ENCODE measurements at places on chromosomes 12 and 14.

- DNase-seq: no peak
These were observed 3.1 kb upstream of the ATF7IP start for GRCh38 chr12:14362352-14362751.

DNA sequence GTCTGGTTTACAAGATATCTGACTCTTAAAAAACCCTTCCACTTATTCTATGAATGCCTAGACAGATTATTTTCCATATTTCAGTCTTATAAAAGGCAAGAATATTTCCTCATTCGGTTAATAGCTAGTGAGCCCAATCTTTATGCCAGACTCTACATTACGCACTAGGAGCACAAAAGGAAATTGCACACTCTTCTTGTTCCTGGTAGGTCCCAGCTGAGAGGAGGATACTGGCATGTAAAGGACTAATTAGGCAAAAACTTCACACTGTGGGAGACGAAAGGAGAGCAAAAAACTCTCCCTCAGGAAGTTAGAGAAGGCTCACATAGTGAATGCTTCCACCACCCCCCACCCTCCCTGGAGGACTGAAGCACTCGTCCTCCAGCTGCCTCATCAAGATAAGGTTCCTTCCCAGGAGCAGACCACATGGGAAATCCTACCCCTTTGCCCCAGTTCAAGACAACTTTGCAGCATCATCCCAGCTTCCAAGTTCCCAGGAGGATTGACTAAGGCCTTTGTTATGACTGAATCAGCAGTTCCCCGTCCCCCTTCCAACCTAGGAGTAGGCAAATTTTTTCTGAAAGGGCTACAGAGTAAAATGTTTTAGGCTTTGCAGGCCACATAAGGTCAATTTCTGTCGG, 14.5 kb downstream of the CAPZA3 start:
- DNase-seq: peak; percentile 99

DNA sequence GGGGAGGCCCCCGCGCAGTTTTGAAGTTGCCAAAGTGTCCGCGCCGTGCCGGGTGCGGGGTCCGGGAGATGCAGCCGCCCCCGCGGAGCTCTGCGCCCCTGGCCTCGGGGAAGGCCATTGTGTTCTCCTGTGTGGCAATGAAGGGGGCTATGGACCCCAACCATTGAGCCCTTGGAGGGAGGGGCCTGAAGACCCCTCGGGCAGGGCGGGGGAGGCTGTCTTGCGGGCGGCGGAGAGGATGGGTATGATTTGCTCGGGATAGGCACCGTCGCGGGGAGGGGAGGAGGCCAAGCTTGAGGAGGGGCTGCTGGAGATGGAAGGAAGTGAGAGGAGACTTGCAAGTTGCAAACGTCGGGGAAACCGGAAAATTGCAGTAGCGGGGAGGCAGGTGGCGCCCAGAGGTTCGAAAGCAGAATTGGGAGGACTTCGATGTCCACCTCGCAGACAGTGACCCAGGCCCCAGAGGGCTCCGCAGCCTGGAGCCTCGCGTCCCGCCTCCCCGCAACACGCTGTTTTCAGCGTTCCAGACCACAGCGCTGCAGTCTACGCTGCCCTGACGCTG, 25.4 kb downstream of the BCL11B start:
- no peak for DNase-seq

DNA sequence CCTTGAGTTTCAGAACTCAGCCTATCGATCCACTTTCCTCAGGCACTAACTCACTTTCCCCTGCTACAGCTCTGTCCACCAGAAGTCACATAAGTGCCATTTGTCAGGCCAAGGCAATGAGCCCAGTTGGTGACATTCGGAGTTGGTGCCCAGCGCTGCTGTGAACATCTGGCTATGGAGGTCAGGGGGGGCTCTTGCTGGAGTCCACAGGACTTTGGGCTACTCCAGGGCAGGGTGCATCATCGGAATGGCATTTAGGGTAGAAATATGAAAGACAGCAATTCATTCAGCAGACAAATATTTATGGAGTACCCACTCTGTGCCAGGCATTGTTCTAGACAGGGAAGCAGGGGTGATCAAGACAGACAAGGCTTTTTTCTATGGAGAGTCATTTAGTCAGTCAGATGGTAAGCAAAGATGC, 1.5 kb upstream of the PPP1CC start:
- DNase-seq: peak; percentile 74

DNA sequence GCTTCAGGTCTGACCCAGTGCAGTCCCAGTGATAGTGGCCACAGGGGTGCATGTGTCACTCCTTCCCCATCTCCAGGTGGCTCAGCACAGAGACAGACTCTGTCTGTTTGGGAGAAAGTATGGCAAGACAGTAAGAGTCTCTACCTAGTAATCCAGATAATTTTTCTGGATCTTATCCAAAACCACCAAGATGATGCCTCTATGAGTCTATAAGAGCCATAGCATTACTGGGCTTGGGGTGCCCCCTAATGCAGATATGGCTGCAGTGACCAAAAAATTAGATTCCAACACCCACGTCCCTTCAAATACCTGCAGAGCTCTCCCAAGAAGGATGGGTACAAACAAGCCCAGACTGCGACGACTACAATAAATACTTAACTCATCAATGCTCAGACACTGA, 123.8 kb downstream of the GRIP1 start:
- DNase-seq: peak; percentile 19

DNA sequence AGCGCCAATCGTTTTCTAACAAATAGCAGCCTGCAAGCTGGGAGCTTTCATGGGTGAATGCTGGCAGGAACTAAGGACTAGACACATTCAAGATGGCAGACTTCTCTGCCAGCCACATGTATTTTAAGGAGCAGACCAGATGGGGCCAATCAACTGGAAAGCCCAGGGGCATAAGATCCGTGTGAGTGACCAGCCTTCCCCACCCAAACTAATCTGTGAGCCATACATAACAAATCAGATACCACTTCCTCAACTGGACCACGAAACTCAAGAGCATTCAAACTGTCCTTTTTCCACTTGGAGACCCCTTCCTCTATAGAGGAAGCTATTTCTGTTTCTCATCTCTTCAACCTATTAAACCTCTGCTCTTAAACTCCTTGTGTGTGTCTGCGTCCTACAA, 9.7 kb downstream of the TCL1B start:
- no peak for DNase-seq

DNA sequence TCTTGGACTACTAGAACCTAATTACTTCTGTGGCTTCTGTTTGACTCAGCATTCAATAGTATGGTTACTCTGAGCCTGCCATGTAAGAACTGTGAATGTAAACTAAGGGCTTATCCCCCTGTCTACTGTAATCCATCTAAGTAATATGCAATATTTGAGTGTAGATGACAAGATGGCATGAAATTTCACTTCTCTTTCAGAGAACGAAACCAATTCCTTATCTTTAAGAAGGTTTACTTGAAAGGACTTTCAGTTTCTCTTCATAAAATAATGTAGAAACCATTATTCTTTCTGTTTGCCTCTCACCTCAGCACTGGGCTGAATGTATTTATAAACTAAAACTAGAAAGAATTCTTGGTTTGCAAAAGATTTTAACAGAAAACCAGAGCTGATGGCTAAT, 60.4 kb upstream of the ARID2 start:
- no peak for DNase-seq

DNA sequence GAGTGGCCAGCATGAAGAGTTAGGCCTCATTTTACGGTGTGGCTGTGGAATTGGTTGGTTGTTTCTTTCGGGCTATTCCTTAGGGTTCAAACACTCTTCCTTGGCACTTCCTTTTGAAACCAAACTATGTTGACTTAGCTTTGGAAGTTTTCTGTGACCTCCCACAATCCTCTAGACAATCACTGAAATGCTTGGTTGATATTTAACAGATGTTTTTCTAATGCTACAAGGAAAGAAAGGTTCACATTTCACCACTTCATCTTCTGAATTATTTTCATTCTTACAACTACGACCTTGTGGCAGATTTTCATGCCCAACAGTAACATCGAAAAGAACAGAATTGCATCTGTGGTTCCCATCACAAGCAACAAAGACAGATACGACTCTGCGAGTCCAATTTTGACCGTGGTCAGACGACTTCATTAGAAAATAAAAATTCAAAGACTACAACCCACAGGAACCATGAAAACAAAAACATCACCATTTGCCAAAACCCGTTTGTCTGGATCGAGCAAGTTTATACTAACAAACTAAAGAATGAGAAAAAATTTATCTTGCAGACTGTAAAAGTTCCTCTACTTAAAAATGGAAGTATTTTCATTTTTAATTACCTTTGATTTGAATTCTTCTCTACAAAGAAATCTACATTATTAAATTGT, 16.9 kb downstream of the PRKAB1 start:
- DNase-seq: peak; percentile 8

DNA sequence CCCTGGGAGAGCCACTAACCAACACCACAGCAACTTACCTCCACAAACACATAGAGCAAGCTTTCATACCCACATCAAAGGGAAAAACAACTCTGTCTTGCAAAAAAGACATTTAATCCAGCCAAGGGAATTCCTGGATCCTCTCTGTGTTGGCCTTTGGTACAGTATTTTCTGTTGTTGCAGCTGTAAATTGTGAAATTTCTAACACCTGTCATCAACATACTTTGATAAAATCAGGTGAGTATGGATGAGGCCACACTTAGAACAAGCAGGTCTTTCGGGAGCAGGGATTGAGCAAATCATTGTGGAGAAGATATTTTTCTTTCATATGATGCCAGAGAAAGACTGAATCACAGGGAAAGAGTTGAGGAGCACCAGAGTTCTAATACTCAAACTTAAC, 89.3 kb downstream of the SPTSSA start:
- no peak for DNase-seq

DNA sequence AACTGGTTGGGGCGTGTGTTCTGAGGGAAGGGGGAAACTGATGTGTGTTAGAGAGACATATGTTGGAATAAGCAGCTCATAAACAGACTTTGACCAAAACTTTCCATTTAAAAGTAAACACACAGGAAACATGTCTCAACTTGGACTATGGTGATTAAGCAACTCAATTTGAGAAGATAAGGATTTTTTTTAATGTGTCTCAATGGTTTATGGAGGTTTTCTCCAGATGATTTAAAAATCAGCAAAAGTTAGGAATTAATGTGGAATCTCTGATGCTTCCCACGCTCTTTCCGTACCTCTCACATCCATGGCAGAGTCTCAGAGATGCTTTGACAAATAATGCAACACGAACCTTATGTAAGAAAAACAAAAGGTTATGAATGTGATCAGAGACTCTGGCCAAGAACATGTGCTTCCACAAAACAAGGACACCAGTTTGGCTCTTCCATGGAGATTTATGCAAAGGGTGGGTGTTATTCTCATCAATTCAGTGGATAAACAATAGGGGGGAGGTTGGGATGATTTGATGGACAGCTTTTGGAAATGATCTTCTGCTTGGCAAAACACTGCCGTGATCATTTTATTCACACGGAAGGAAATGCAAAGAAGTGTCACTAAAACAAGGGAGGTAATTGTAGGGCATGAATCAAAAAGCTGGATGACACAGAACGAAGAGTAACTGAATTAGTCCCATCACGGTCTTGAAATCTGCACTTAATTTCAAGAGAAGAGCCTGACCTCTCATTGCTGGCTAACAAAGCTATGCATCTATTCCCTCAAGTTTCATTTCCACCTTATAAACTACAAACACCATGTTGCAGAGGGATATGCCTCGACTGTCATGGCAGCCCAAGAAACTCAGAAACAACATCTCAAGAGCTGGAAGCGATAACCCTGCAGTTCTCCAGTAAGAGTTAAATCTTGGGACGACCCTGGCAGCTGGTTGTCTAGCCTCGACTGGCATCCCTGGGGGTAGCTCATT, 76.5 kb downstream of the FOXN3 start:
- DNase-seq: no peak

- no peak for DNase-seq
These were observed 105.1 kb downstream of the AKAP6 start for GRCh38 chr14:32434180-32434579.

GRCh38 chr12:26821212-26821701, 11.7 kb downstream of the ITPR2 start:
- DNase-seq: peak; percentile 30

GRCh38 chr12:64864319-64864718, 39.9 kb downstream of the TBC1D30 start:
- no peak for DNase-seq

DNA sequence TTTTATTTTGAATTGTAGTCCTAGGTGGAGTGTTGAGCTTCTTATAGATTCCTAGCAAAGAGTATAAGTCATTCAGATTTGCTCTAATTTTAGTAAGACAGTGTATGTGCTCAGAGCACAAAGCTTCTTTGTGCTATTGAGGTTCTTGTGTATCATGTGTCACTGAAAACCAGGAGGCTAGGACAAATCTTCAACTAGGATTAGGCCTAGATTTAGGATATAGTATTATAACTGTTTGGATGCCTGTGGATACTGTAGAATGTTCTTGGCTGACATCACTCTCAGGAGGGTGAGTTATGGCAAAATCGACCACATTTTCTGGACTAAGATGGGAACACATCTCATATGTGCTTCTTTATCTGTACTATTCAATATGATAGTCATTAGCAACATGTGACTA, 86.5 kb downstream of the DHRS2 start:
- no peak for DNase-seq

DNA sequence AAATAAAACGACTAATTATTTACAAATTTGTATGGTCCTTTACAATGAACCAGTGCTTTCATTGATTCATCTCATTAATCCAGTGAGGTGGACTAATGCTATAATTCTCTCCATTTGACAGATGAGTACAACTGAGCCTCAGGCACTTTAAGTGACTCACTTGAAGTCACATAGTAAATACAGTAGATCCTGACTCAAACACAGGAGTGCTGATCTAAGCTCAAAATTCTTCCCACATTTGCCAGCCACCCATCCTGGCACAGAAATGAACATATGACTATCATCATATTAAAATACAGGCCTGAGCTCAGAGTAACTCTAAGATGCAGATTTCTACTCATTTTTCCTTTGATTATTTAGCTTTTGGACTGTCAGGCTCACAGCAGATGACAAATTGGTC, 30.6 kb downstream of the SLC16A7 start:
- peak; percentile 33 for DNase-seq

GRCh38 chr14:88765130-88765529, 27.6 kb downstream of the EML5 start:
- no peak for DNase-seq

DNA sequence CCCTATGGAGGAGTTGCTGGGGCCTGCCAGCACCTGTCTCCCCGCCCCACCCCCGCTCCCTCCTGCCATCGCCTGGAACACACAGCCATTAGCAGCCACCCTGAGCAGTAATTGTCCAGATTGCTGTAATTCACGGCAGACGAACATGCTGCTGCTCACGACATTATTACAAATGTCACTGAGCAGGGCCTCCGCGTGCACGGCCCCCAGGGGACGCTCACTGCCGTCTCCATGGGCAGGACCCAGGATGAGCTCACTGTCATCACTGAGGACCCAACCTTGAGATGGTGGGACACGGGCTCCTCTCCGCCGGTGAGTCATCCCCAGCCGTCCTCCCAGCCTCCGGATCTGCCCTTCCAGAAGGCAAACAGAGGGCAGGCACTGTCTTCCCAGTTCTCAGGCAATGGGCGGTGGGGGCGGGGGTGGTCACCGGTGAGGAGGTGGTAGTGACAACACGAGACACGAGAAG, 100.4 kb downstream of the RFLNA start:
- peak; percentile 85 for DNase-seq

- no peak for DNase-seq
These were observed 1242.2 kb upstream of the TMEM132C start for GRCh38 chr12:127024791-127025190.
